Fibroblast of the aortic adventitia (primary cell): ENCODE measurements at places on chromosomes 3 and 15. TPM values are rescaled to one million over a fixed set of nuclear protein-coding genes. Genes with fewer than 3 reads are reported as not detected.

SI gene
- not detected in 2 replicates for total RNA-seq

SCG3 gene
- not detected in 2 replicates for total RNA-seq

CFAP161 gene
- 4.0 TPM in 1 of 2 replicates, not detected in the other for total RNA-seq

FRMD5 gene
- total RNA-seq = 9.9 and 16.3 TPM in 2 replicates

SLC25A38 gene
- 19.3 and 39.5 TPM in 2 replicates for total RNA-seq

LMOD3 gene
- not detected in 2 replicates for total RNA-seq

MAPK6 gene
- 32.3 and 74.9 TPM in 2 replicates for total RNA-seq

P2RY1 gene
- total RNA-seq = 0.81 and 1.1 TPM in 2 replicates

ADAMTS7 gene
- total RNA-seq = 7.5 and 11.2 TPM in 2 replicates

ACTR8 gene
- total RNA-seq = 19.2 and 29.5 TPM in 2 replicates

ERC2 gene
- total RNA-seq = 0.09 TPM in 1 of 2 replicates, not detected in the other

TM4SF18 gene
- 0.27 and 1.3 TPM in 2 replicates for total RNA-seq

SPINK8 gene
- total RNA-seq = not detected in 2 replicates

PRTG gene
- 0.45 and 2.3 TPM in 2 replicates for total RNA-seq

GUCA1C gene
- total RNA-seq = not detected in 2 replicates

GRM2 gene
- total RNA-seq = under 0.01 and 0.25 TPM in 2 replicates

RFX7 gene
- 4.1 and 9.5 TPM in 2 replicates for total RNA-seq

LMCD1 gene
- total RNA-seq = 22.4 and 30.3 TPM in 2 replicates

RBP2 gene
- not detected in 2 replicates for total RNA-seq
